ENCODE measurements at places on chromosomes 5 and 9.

DNA sequence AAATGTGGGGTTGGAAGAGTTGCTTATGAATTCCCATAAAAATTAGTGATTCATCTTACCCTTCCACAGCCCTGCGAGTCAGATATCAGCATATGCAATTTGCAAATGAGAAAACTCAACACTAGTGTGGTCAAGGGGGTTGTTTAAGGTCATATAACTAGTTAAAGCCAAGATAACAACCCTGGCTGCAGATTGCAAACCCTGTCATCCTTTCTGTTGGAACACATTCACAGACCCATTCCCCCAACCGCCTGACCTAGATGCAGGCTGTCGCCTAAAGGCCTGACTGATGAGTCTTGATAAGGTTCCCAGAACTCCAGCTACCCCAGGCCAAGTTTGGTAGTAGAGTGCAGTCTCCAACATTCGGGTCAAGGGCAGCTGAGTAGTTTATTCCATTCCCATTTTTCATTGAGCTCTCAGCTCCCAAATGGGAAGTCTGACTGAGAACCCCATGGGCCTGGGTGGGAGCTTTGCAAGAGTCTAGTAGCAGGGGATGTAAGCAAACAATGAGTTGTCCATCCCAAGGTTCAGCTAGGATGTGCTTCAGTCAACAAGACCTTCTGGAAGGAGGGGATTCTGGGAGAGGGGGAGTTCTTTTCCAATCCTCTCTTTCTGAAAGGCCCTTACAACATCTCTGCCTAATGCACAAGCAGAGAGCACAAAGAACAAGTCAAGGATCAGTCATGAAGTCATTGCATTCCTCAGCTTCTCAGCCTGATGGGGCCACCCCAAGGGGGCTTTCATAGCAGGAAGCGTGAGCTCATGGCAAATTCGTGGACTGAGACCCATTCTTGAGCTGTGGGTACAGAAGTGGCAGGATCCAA lies 40.3 kb downstream of the ADAM19 start:
- DNase-seq: no peak

DNA sequence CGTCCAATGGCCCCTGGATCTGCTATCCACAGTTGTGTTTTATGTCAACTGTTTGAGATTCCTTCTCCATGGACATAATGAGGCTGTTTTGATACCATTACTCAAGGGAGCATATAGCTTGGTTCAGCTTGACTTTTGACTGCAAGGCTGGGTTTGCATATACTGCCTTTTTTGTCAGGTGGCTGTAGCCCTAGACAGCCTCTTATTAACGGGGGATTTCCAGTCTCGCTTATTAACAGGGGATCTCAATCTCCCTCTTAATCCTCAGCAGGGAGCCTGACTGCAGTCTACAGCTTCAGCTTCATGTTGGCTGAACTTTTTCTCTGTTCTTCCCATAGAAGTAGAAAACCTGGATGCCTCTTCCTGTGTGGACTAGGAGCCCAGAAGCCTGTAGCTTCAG lies 73.7 kb upstream of the TNC start:
- DNase-seq: no peak

GRCh38 chr5:128539038-128539429 lies 989 bp upstream of the FBN2 start:
- DNase-seq: no peak

DNA sequence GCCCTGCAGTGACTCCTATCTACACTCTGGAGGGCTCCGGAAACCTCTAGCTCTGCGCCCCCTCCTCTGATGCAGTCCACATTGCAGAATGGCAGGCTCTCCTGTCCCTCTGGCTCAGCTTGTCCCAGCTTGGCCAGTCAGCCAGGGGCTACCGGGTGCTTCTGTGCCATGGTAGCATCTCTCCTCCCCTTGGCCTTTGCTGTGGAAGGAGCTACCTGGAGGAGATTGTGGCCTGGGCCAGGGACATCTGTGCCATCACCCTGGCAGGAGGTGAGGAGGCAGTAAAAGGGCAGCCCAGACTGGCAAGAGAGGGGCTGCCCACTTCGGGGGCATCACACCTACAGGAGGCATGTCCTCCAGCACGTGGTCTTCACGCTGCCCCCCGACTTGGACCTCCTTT lies 38.1 kb upstream of the FCN1 start:
- no peak for DNase-seq

- DNase-seq: no peak
Measured at GRCh38 chr5:119792161-119792799, 162.9 kb downstream of the FAM170A start.

- peak; percentile 86 for DNase-seq
Measured at GRCh38 chr9:129888293-129889121, 53.2 kb downstream of the USP20 start.

DNA sequence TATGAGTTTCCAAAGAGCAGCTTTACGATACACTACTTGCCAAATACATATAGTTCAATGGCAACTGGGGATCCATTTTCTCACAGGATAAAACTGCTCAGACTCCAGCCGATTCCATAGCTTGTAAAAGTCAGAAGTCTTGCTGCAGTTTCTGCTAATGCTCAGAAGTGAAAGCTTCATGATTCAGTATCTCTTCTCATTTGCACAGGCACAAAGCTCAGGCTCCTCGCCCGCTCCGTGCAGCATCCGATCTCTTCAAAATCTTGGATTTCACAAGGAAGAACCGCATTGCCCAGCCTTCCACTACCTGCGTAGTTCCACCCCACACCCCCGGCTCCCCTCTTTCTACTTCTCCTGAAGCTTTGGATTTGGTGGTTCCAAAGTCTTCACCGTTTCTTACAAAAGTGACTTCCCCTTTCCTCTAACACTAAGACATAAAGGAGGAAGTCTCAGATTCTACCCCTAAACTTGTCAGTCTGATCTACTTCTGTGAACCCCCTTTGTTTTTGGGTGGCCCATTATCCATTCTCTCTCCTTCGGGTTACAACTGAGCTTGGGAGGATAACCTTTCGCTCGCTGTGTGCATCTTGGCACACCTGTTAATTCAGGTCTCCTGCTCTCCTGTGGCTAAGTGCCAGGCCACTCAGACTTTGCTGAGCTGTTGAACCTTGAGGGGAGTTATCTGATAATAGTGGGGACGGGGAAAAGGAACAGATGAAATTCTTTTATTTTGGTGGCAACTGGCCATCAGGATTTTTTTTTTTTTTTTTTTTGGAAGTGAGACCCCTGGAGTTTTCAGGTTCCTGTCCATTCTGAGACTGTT lies 194.1 kb downstream of the GNA14 start:
- DNase-seq: peak; percentile 26

DNA sequence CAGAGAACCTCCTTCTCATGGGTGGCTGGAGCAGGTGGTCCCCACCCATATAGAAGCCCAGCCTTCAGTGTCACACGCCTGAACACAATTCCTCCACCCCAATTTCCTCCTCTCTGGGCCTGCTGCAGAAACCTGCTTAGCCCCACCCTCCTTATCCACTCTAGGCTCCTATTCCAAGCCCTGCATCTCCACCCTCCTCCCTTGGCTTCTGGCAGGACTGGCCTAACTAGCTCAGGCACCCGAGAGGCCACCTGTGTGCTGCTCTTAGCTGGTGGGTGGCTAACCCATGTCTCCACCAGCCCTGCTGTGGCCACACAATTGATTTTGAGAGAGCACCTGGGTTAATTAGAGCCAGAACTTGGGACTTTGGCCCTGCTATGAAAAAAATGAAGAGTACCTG lies 77.3 kb upstream of the ATP10B start:
- DNase-seq: no peak

DNA sequence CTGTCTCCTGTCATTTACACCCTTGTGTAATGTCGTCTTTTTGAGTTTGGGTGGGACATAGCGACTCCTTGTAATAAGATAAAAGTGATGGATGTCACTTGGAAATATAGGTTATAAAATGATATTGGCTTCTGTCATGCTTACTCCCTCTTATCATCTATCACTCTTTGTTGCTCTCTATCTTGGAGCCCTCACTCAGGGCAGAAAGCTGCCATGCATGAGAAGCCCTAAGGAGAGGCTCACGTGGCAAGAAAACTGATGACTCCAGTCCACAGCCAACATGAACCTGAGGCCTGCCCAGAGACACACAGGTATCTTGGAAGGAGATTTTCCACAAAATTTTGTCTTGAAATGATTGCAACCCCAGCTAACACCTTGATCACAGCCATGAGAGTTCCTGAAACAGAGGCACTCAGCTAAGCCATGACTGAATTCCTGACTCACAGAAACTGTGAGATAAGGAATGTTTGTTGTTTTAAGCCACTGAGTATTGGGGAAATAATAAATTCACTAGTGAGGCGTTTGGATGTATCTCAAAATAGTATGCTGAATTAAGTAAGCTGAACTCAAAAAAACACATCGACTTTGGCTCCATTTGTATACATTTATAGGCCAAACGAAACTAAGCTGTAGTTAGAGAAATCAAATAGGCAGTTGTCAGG lies 216.7 kb downstream of the CDH18 start:
- DNase-seq: no peak

DNA sequence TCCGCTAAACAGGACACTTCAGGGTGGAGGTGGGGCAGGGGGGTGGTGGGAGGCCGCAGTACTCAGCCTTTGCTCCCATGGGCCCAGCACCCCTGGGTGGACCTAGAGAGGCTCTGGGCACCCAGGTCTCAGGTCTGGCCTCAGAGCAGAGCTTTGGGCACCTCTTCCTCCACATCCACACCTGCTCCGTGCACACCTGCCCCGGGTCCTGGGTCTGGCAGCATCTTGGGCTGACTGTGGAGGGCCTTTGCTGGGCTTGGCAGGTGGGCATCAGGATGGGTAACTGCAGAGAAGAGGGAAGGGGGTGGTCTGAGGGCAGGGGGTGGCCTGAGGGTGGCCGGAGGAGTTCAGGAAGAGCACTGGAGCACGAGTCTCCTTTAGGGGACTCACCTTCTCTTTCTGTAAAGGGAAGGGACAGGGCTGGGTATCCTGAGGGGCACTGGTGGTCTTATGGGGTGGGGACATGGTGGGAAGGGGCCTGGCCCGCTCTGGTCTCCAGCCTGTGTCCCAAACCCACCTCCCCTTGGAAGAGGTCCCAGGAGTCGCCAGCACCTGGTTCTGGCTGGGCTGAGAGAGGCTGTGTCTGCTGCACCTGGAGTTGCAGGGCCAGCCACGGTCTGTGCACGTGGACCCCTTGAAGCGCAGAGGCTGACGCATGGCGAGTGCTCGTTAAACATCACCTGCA lies 106.7 kb upstream of the IER5L start:
- DNase-seq: no peak

GRCh38 chr5:34998058-34998789 lies 49.5 kb downstream of the AGXT2 start:
- DNase-seq: no peak

DNA sequence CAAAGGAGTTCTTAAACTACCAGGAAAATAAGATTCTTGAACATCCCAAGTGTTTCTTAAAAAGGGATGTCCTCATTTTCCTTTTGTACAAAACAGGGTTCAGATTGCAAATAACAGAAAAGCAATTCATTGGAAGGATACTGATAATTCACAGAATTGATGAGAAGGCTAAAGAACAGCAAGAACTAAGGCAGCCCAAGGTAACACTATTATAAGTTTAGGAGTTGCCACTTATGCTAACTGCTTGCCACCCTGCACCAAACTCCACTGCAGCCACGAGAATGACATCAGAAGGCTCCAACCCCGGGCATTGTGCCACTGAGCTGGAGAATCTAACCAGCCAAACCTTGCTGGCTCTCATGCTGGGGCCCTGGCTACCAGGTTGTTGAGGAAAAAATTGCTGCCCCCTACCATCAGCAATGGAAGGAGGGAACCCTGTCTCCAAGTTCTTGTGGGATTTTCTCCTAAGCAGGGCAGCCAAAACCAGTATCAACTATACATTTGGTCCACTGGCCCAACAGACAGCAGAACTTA lies 123.4 kb downstream of the ARL15 start:
- no peak for DNase-seq

DNA sequence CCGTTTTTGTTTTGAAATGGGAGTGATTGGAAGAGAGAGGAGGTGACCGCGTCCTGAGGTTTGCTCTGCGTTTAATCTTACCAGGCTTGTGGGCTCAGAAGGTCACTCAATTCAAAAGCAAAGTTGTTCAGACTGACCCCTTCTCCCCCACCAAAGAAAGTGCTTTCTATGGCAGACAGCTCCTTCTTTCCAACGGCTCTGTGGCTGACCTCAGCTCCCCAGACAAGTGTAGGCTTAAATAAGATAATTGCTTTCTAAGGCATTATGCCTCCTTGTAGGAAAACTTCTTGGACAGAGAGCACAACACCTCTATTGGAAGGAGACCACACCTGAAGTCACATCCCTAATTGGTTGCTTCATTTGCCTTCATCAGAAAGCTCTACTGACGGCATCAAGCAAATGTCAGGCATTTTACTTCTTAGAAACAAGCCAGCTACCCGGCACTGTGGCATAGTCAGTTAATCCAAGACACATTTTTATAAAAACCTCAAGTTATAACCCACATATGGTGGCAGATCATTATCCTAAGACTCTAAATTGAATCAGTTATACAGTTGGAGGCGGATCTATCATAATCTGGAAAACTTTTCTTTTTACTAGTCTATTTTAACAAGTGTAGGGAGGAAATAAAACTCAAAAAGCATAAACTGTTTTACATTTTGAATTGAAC lies 94.9 kb downstream of the TMEM174 start:
- DNase-seq: no peak

DNA sequence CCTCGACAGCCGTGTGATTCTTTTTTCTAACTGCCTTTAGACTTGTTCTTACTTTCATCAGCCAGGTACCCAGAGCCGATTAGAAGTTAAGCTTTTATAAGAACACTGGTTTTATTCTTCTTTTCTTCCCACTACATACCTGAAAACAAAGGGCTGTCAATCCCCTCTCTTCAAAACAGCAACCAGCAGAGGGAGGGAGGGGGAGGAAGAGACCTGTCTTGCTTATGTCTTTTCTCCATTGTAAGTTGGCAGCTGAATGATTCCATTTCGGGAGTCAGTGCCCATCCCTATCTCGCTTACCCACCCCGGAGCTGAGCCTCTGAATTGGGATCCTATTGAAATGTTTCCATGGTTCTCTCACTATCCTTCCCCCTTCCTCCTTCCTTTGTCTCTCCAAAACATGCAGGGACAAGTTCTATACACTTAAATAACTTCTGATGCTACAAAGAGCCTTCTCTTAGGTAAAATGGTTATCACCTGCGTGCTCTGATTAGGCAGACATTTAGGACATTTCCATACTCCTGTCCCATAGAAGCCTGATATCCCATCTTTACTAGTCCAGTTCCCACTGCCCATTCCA lies 83.9 kb upstream of the WWC1 start:
- DNase-seq: no peak

DNA sequence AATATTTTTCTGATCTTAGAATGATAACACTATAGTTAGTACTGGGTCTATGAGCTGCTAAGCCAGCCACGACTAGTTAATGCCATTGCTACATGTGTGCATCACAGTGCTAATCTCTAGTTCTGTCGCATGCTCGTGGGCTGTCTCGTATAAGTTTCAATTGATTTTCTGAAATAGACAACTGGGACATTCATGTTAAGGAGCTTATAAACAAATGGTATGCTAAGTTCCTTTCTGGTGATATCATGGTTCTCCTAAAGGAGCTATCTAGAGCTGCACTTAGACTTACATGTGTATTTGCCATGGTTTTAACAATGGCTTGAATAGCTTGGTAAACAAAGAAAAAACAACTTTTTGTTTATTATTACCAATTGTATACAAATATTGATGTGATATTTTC lies 46.2 kb downstream of the F2RL2 start:
- DNase-seq: no peak

GRCh38 chr9:129669946-129670345 lies 4.5 kb downstream of the PRRX2 start:
- DNase-seq: no peak

- no peak for DNase-seq
Measured at GRCh38 chr5:116216246-116216645, 131.4 kb downstream of the COMMD10 start.

GRCh38 chr5:168041583-168041982 lies 249.9 kb upstream of the WWC1 start:
- DNase-seq: no peak

Data from GDM1 (cell line).